ENCODE measurements at places on chromosomes 5 and 9.

GRCh38 chr9:131714821-131715220, 25.1 kb downstream of the RAPGEF1 start:
- no peak for DNase-seq

- DNase-seq, result peak; percentile 76
These were observed 59.2 kb upstream of the CLINT1 start for GRCh38 chr5:157917899-157918809.

DNA sequence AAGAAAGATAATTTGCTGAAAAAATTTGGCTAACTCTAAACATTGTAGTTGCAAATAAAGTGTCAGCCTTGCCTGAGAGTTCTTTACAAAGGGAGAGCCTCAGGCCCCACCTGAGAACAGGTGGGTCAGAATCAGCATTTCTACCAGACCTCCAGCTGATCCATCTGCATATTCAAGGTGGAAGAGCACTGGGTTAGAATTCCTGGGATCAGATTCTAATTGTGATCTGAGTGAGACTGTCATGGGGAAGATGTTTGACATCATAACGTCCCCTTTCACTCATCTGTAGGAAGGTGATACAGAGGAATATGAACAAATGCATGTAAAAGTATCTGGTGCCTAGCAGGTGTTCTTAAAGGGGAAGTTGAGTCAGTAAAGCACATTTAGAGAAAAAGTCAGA, 54.6 kb downstream of the FBXL7 start:
- no peak for DNase-seq

DNA sequence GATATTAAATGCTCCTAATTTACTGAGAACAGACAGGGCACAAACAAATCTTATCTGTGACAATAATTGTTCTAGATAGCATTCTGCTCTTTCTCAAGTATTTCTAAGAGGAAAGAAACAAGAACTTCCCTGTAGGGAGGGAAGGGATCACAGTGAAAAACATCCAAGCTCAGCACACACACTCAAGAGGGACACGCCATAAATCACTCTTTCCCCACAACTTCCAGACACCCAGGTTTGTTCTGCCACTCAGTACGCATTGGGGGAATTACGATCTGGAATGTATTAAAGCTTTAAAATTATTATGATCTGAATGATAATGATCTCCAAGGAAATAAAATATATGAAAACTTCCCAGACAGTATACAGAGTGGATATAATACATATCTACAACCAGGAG, 221.4 kb downstream of the GNA14 start:
- DNase-seq, result no peak

DNA sequence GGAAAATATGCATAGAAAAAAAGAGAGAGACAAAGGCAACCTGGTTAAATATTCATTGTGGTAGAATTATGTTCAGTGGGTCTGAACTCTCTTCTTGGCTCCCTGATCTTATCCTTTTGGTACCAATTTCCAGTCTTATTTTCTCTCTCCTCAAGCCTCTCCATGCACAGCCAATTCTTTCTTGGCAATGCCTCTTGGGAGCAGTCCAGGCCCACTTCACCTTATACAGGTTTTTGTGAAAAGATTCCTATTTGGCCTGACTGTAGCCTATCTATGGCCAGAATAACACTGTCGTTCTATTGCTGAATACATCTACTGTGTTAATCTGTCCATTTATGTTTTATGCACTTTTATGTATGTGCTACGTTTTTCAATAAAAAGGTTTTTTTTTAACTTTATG, 2.7 kb downstream of the ELOVL7 start:
- DNase-seq, result no peak

GRCh38 chr5:84239494-84239893, 145.2 kb downstream of the EDIL3 start:
- DNase-seq, result no peak

- no peak for DNase-seq
These were observed 25.9 kb downstream of the MTRR start for GRCh38 chr5:7894860-7895259.

GRCh38 chr9:137380171-137380570, 42.8 kb downstream of the EXD3 start:
- DNase-seq, result no peak

DNA sequence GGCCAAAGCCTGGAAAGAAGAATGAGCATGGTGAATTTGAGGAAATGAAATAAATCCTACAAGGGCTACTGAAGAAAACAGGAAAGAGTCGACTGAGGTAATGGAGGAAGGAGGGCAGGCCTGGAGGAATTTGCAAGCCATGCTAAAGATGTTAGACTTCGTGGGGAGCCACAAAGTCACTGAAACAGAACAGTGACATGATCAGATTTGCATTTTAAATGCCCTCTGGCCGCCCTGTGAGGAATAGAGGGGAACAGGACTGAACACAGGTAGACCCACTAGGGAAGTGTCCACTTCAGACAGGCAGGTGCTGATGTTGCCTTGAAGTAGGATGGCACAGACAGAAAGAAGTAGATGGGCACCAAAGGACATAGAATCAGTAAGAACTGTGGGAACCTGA, 42.8 kb upstream of the RLN1 start:
- DNase-seq, result no peak

- DNase-seq, result no peak
These were observed 96.2 kb downstream of the TLE4 start for GRCh38 chr9:79667817-79668436.

- DNase-seq, result no peak
These were observed 30.7 kb upstream of the JADE2 start for GRCh38 chr5:134494780-134495179.

GRCh38 chr5:88664645-88665044, 218.3 kb downstream of the MEF2C start:
- DNase-seq, result no peak

DNA sequence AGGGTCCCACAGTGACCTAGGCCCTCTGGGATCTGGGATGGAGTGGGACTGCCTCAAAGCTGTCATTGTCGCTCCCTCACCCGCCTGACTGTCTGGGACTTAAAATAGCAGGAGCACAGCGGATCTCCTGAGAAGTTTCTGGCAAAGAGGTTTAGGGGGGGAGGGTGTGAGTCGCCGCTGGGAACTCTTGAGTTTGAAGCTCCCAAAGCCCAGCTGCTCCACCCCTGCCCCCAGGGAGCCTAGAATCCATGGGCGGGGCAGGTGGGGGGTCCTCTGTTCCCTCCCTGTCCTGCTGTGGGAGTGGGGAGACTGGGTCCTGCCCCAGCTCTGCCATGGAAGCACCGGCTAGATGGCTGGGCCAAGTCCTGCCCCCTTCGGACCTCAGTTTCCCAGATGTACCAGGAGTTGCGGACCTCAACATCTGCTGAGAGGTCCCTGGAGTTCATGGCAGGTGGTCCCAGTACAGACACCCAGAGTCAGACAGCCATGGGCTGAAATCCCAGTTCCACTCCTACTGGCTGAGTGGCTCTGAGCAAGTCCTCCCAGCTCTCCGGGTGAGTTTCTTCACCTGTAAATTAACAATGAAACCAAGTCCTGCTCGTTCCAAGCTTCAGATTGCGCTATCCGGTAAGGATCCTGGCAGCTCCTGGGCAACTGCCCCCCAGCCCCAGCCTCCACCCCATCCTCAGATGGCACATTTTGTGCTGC, 985 bp upstream of the WDR38 start:
- no peak for DNase-seq

DNA sequence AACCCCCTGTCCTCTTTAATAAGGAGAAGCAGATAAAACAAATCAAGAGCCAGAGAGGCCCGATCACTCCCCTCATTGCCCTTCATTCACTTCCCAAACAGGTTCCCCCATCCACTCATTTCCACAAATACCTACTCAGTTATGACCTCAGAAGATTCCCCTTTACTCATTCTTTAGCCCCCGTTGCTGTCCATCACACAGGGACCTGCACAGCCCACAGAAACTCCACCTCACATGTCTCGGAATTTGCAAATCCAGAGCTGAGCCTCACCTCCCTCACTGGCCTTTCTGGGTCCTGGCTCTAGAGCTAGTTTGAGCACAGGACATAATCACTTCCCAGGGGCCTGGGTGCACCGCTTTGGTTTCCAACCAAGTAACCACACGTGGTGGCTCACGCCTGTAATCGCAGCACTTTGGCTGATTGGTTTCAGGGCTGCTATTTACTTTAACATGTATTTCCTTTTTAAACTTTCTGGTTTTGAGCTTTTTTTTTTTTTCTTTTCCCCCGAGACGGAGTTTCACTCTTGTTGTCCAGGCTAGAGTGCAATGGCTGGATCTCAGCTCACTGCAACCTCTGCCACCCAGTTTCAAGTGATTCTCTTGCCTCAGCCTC, 17.8 kb downstream of the ATP6V0E1 start:
- DNase-seq, result no peak

DNA sequence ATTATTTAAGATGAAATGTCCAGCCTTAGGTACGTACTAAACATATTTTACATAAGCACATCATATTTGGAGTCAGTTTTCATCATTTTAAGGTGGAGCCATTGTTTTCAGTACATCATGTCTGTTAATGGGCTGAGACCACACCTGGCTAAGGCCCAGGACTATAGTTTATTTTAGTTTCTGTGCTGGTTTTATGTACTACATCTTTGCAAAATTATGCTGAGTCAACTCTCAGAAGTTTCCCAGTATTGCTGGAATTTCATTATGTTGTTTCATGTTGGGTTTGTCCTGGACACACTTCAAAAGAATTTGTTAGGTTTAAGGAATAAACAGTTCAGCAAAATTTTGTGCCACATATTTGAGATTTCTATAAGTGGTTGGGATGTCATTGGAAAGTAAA, 171.2 kb downstream of the CCDC171 start:
- no peak for DNase-seq

GRCh38 chr9:27569406-27569805, 3.9 kb downstream of the C9orf72 start:
- DNase-seq, result no peak

GRCh38 chr5:94707359-94707758, 88.9 kb downstream of the SLF1 start:
- DNase-seq, result no peak

GRCh38 chr5:174197929-174198328, 152.4 kb downstream of the NSG2 start:
- no peak for DNase-seq

DNA sequence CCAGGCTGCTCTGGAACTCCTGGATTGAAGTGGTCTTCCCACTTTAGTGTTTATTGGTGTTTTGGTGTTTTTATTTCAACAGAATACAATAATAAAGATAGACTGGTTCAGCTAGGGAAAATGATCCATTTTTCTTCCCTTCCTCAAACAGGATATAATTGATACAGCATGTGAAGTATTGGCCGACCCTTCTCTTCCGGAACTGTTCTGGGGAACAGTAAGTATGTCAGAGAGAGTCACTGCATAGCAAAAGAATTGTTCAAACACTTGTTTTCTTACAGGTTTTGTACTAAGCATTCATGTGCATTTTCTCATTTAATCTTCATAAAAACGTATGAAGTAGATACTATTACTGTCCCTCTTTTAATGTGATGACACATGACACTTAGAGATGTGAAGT, 31.6 kb downstream of the NUP188 start:
- no peak for DNase-seq

DNA sequence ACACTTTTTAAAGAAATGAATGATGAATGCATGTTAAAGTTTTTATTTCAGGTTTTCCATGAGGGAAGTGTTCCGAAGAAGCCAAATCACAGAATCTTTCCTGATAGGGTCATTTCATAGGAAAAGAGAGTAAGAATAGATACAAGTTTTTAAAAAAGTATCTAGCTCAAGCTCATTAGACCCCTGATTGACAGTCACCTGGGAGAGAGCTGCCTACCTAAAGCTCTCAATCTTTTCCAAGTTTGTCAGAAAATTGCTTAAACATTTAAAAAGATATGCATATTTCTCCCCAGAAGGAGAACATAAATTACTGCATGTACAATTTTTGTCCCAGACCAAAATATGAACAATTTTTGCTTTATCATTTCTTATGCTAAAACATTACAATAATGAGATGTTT, 47.9 kb upstream of the CHSY3 start:
- DNase-seq, result no peak

DNA sequence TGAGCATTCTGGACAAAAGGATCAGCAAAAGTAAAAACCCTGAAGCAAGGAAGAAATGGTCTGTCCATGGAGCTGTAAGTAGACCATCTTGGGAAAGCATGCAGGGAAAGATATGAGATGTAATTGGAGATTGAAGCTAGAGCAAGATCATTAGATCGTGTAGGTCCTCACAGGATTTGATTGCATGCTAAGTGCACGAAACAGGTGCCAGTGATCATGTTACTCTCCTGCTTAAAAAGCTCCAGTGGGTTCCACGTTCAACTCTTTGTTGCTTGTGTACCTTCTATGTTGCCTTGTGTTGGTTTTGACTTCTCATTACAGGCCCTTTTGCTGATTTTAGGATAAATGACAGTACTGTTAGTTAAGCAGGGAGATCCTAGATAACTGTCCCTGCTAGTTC, 442.0 kb downstream of the DMRT2 start:
- no peak for DNase-seq

- no peak for DNase-seq
These were observed 481.1 kb downstream of the NR2F1-AS1 start for GRCh38 chr5:93099902-93100347.

DNA sequence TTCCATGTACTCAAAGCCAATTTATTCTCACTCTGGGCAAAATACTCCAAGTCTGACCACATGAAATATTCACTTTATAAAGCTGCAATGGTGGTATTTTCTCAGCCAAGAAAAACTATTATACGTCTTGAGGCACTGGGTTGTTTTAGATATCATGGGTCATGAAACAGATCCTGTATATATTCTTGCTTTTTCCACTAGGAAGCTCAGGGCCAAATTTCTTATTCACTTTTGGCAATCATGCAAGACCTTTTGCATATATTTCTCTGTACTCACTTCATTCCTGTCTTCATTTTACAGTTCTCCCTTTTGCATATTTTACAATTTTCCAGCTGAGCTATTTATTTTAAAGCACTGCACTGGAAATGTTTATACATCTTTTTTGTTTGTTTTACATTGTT, 49.8 kb downstream of the GABBR2 start:
- DNase-seq, result no peak

DNA sequence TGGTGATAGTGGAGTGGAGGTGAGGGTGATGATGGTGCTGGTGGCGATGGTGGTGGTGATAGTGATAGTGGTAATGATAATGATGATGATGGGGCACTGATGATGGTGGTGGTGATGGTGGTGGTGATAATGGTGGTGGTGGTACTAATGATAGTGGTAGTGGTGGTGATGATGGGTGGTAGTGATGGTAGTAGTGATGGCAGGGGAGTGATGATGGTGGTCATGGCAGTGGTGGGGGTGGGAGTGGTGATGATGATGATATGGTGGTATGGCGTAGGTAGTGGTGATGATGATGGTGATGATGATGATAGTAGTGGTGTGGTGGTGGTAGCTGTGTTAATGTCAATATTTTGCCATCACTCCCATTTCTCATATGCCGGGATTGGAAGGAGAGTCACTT, 44.5 kb upstream of the ORM1 start:
- DNase-seq, result no peak

GRCh38 chr5:176899946-176900779, 1.0 kb upstream of the HK3 start:
- no peak for DNase-seq

DNA sequence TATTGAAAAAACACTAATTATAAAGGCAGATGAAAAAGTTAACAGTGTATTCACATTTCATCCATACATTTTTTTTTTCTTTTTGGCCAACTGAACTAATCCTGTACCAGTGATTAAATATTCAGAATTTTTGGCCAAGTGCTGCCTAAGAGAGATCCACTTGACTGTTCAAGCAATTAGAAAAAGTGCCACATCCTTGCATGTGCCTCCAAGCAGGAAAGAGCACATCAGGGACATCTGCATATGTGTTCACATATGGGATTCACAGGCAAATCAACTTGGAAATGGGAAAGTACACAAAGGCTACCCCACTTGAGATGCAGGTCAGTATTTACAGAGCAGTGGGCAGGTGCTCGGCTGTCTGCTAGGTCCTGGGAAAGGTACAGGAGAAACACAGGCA, 163.3 kb upstream of the LHFPL2 start:
- no peak for DNase-seq

- DNase-seq, result no peak
These were observed 25.7 kb downstream of the SYK start for GRCh38 chr9:90827181-90827871.

Measured in right forelimb (tissue), 1 donor.